Stimulated activated CD4-positive, alpha-beta T cell treated with anti-CD3 and anti-CD28 coated beads, Interleukin-1b, Interleukin-23, amount 100 ng/mL, for 24 hours (primary cell): ENCODE measurements at places on chromosomes 3 and 15.

DNA sequence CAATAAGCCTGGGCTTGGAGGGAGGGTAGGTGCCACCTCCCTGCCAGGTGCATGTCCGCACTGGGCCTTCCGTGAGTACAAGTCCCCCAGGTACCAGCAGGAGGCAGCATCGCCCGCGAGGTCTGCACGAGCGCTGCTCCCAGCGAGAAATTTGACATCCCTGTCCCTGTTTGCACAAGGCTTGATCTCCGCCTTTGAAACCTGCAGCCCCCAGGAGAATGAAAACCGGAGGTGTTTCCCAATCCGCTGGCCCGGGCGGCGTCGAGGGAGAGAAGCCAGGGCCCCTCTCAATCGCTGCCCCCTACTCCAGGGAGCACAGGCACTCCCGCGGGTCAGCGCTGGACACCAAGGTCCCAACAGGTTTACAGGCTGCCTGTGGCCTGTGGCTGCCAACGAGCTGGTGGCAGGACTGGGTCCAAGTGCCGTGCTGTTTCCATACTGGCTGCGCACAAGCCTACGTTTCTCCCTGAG is 961 bp downstream of the HAPLN3 start:
- DNase-seq, result peak; percentile 57

GRCh38 chr15:48400086-48400485 is 68.9 kb downstream of the DUT start:
- no peak for DNase-seq

DNA sequence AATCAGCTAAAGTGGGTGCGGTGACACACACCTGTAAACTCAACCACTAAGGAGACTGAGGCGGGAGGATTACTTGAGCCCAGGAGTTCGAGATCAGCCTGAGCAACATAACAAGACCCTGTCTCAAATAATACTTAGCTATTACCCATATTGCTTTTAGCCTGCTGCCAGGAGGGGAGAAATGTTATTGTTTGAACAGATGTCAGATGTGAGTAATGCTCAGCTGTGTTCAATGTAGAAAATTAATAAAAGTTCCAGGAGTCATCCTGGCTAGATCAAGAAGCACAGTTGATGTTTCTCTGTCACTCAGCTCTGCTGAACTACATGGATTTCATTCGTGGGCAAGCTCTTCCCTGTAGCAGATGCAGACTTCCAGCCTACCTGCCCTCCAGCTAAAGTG is 22.2 kb downstream of the LSM3 start:
- no peak for DNase-seq

DNA sequence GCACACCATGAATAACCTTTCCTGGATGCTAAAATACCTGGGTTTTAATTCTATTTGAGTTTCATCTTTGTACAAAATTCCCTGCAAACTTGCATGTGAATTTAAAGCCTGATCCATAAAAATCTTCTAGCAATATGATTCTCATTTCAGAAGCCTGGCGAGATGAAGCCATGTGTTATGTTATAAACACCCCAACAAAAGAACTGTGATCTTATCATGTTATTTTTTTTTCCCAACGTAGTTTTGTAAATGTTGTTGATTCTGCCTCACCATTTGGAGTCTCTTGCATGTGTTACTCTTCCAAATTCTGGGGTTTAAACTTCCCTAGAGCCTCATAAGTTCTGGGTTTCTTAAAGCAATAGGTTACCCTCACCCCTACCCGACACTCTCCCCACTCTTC is 428.1 kb upstream of the DPH6 start:
- DNase-seq, result no peak

DNA sequence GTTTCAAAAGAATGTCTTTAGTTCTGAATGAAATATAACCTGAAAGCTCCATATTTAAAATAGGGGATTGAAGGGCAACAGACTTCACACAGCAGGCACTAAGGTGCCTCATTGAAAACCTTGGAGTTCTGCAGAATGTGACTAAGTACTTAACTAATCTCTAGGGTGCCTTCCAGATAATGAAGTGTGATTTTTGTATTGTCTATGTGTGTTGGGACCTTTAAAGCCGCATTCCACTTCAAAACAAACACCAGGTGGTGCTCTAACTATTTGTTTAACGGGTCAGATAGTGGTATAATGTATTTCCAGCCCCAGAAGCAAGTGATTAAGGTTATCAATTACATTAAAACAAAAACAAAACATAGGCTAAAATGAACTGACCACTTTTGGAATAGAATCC is 28.0 kb downstream of the TFG start:
- DNase-seq, result no peak

DNA sequence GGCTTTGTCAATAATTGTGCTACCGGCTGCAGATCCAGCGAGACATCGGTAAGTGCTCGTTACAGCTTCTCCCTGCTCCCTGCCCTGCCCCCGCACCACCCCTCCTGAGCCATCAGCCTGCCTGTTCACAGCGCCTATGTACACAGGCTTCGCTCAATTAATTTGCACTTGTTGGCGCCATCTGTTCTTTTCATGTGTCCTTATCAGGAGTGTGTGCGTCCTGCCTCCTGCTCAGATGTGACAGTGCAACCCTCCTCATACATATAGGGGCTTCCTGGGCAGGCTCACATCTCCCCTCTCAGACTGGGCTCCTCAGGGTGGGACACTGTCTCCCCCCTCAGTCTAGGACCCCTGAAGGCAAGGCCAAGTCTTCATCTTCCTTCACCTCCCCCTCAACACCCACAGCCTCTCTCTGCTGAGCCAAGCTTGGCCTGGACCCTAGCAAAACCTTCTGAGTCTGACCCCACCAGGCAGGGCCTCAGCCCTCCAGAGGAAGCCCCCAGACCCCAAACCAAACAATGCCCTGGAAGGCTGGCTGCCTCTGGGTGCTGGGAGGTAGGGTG is 54.9 kb downstream of the CYP11A1 start:
- DNase-seq, result no peak

- DNase-seq, result no peak
Measured at GRCh38 chr15:64337761-64338160, 18.2 kb downstream of the CSNK1G1 start.

- DNase-seq, result no peak
Measured at GRCh38 chr15:98943051-98943508, 64.5 kb downstream of the PGPEP1L start.

GRCh38 chr3:152969557-152970300 is 134.8 kb downstream of the P2RY1 start:
- no peak for DNase-seq

GRCh38 chr3:16349986-16350596 is 85.1 kb downstream of the OXNAD1 start:
- DNase-seq, result no peak

GRCh38 chr15:61668444-61668843 is 391.8 kb downstream of the VPS13C start:
- no peak for DNase-seq

GRCh38 chr3:153036846-153037245 is 125.2 kb upstream of the RAP2B start:
- DNase-seq, result no peak

- no peak for DNase-seq
Measured at GRCh38 chr15:35691891-35692867, 146.2 kb upstream of the DPH6 start.

DNA sequence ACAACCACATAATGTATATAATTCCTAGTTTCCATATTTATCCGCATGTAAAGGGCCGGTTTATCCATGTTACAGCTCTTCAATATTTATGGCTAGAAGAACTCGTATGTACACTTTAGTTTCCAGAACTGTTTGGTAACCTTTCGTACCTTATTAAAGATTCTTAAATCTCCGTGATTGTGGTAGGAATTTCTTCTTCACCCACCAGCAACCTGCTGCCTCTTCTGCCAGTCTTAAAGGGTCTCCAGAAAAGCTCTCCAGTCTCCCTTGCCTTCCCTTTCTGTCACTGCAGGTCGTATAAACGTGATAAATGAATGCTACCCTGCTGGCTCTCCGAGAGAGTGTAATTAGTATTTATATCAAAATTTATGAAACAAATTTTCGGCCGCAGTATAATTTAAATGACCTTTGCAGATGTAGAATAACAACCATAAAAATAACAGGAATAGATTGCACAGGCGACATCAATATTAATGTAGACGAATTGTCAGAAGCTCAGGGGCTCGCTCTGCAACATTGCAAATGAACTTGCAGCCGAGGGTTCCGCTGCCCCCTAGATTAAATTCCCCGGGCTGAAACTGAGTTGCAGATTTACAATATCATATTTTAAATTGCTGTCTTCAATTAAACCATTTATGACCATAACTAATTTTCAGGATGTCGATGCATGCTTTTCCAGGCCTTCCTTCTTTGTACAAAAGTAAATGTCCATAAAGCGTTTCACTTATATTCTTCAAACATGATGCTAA is 5.4 kb downstream of the ZIC1 start:
- no peak for DNase-seq

DNA sequence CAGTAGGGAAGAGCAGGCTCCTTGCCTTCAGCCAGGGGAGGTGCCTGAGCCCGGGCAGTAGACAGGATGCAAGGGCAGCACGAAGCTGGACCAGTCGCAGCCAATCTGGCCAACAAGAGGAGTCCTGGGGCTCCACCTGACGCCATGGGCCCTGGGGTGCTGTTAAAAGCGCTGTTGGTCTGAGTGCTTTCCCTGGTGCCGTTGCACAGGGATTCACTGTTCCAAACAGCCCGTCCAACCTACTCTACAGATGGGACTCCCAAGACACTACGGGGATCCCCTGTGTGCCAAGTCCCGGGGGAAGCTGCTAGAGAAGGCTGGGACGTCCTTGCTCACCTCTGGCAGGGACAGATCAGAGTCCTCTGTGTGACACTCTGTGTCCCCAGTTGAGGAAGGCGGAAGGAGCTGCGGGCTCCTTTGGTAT is 632 bp downstream of the CTSH start:
- DNase-seq, result no peak

- DNase-seq, result no peak
Measured at GRCh38 chr3:122918576-122919290, 108.8 kb downstream of the SEMA5B start.

GRCh38 chr3:140432229-140432669 is 245.6 kb upstream of the TRIM42 start:
- no peak for DNase-seq

DNA sequence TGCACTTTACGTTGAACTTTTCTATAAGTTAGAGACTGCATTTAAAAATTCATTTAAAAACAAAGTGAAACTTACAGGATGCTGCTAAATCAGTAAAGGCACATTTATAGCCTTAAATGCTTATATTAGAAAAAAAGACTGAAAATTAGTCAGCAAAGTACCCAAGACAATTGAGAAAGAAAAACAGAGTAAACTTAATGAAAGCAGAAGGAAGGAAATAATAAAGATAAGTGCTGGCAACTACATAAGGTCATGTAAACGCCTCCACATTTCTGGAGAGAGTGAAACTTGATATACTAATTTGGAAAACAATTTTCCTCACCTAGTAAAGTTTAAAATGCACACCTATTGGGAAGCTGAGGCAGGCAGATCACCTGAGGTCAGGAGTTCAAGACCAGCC is 58.2 kb upstream of the ACAN start:
- DNase-seq, result no peak

DNA sequence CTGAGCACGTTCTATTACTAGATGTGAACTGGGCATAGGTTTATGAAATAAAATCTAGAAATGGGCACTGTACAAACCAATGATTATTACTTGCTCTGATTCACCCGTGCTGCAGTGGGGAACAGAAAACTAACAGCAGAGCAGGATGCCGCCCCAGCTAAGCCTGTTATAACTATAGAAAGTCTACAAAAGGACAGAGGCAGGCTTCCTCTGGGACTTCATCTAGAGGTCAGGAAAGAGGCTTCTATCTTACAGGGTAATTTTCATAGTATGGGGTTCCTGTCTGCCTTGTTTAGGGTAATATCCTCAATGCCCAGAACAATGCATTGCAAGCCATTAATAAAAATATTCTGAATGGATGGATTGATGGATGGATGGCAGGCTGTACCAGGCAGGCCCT is 177.0 kb upstream of the TBL1XR1 start:
- DNase-seq, result no peak

DNA sequence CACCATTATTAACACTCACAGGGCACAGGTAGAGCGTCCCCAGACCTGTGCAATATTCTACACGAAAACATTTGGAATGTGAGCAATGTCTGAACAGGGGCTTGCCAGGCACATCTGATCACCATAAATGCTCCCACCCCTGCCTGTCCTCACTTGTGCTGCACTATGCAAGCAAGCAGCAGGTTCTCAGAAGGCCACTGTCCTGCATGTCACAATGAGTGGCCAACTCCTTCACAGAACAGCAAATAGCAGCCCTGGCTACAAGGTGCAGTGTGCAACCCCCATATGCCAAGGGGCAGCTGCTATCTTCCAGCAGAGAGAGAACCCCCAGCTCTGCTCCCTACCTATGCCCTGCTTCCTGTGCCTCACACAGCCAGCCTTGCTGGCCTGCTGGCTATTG is 32.6 kb downstream of the SEC22C start:
- no peak for DNase-seq

GRCh38 chr3:78994174-78995027 is 773.4 kb downstream of the ROBO1 start:
- no peak for DNase-seq
